Left ventricle myocardium inferior (tissue), 1 donor: ENCODE measurements at places on chromosomes 7 and 10.
A peak's percentile ranks its signal among the peaks of the same experiment; 100 is the strongest.

DNA sequence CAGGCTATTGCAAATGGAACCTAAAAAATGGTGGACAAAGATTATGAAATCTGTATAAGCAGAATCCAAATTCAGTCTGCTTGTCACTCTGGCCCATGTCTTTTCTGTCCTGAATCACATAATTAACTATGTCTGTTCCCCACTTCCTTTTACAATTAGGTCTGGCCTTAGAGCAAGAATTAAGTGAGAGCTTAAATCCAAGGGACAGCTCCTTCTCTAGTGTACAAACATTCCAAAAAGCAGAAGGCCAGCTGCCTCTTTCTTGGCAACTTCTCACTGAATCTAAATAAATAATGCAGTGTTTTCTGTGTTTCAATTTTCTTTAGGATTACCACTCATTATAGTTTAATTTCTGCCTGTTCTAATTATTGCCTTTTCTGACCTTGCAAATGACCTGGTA, 39.3 kb upstream of the NEBL start:
- no peaks in the 10 kb centered on the region for H3K4me1 ChIP-seq
- no peaks in the 10 kb centered on the region for H3K36me3 ChIP-seq
- DNase-seq, result no peak

GRCh38 chr10:62130948-62131347, 137.7 kb downstream of the RTKN2 start:
- H3K4me1 ChIP-seq, result peaks cover 10% of the 10 kb centered on the region
- DNase-seq, result no peak
- H3K27me3 ChIP-seq, result no peaks in the 10 kb centered on the region
- no peak overlapping the region for H3K4me3 ChIP-seq

- no peaks in the 10 kb centered on the region for H3K27me3 ChIP-seq
- H3K27ac ChIP-seq, result no peak overlapping the region
- H3K4me1 ChIP-seq, result peaks cover 10% of the 10 kb centered on the region
- no peak for DNase-seq
Measured at GRCh38 chr10:112973805-112974204, 23.8 kb downstream of the TCF7L2 start.

DNA sequence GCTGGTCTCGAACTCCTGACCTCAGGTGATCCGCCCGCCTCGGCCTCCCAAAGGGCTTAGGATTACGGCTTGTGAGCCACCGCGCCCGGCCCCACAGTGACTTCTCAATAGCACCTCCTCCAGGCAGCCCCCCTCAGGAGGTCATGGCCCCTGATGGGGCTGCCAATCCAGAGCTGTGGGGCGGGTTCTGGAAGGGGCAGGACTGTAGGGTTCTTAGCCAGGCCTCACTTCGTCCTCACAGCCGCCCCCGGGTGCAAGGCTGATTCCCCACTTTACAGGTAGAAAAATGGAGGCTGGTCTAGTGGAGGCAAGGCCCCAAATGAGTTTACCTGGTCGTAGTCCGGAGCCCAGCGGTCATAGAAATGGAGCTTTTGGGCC, 638 bp downstream of the METTL27 start:
- no peak for DNase-seq
- no peaks in the 10 kb centered on the region for H3K36me3 ChIP-seq
- no peak overlapping the region for H3K27ac ChIP-seq
- H3K4me3 ChIP-seq, result peak overlapping the region; percentile 73
- peaks cover 12% of the 10 kb centered on the region for H3K4me1 ChIP-seq

- H3K36me3 ChIP-seq, result no peaks in the 10 kb centered on the region
- no peak overlapping the region for H3K4me3 ChIP-seq
- H3K4me1 ChIP-seq, result no peaks in the 10 kb centered on the region
- no peak for DNase-seq
Measured at GRCh38 chr7:34133356-34133982, 228.1 kb downstream of the BMPER start.

- peak overlapping the region; percentile 58 for H3K27ac ChIP-seq
- H3K36me3 ChIP-seq, result peaks cover 9% of the 10 kb centered on the region
- DNase-seq, result no peak
- H3K4me1 ChIP-seq, result peaks cover 41% of the 10 kb centered on the region
Measured at GRCh38 chr7:28726555-28726954, 231.6 kb downstream of the TRIL start.

DNA sequence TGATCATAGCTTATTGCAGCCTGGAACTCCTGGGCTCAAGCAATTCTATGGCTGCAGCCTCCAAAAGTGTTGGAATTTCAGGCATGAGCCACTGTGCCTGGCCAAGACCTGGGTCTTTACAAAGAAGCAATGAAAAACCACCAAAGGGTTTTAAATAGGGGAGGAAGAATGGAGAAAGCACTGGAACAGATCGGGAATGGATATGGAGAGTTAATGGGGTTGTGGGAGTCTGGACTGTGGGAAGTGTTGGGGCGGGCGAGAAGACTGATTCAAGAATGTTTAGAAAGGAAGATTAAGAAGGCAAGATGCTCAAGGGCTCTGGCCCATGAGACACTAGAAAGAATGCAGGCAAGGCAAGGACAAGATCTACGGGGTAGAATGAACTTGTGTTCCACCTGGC, 98.5 kb downstream of the CARD11 start:
- no peaks in the 10 kb centered on the region for H3K36me3 ChIP-seq
- no peaks in the 10 kb centered on the region for H3K4me1 ChIP-seq
- DNase-seq, result no peak
- H3K27ac ChIP-seq, result no peak overlapping the region
- H3K4me3 ChIP-seq, result no peak overlapping the region

- H3K27ac ChIP-seq, result no peak overlapping the region
- DNase-seq, result no peak
- no peaks in the 10 kb centered on the region for H3K27me3 ChIP-seq
- H3K4me3 ChIP-seq, result no peak overlapping the region
Measured at GRCh38 chr10:21297603-21298383, 227.7 kb downstream of the SKIDA1 start.

DNA sequence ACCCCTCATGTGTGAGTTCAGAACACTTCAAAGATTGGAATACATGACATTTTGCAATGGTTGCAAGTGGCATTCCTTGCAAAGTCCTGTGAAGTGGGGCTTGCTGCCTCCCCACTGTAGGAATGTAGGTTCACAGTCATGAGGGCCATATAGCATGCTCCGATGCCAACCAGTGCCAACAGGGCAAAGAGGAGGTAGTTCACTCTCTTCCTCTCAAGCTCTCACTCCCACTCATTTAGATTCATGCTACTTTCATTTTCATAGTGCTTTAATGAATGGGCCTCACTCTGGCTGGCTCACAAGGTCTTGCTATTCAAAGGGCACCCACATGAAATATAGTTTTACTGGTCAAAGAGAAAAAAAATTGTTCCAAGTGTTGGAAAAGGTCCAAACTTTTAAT, 169.9 kb upstream of the AOAH start:
- no peak overlapping the region for H3K27ac ChIP-seq
- H3K4me3 ChIP-seq, result no peak overlapping the region
- peaks cover 8% of the 10 kb centered on the region for H3K4me1 ChIP-seq
- H3K27me3 ChIP-seq, result no peaks in the 10 kb centered on the region
- H3K36me3 ChIP-seq, result peaks cover 16% of the 10 kb centered on the region

DNA sequence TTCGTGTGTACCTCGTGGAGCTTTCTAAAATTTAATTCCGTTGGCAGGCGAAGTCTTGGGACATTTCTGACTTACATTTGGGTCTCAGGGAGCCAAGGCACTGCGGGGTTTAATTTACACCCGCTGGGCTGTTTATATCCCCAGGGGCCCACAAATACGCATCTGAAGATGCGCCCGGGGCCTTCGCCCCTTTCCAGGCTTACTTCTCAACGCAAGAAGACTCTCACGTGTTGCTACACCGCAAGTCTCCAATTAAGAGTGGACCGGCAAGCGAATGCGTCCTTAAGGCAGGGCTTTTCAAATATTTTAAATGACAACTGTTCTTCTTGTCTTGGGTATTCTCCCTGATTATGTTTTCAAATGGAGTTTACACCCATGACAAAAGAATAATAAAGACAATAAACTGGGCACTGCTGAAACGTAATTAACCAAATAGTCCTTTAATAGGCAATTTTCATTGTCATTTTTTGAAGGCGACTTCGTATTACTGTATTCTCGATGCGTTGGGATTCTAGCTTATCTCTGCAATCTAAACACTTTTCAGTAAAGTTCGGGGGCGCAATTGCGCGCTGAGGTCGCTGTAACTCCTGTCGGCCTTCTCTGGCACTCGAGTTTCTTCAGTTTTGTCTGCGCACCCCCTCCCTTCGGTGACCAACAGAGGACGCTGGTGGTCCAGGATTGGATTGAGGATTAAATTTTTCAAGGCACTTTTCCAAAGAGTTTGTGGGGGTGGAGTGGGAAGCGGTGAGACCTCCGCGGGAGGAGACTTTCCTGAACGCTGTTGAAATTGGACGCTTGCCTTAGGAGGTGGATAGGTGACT, 837 bp upstream of the IGFBP3 start:
- H3K27me3 ChIP-seq, result peaks cover 10% of the 10 kb centered on the region
- DNase-seq, result peak; percentile 66
- peak overlapping the region; percentile 75 for H3K4me3 ChIP-seq
- H3K36me3 ChIP-seq, result peaks cover 2% of the 10 kb centered on the region
- H3K27ac ChIP-seq, result peak overlapping the region; percentile 73
- peaks cover 56% of the 10 kb centered on the region for H3K4me1 ChIP-seq

DNA sequence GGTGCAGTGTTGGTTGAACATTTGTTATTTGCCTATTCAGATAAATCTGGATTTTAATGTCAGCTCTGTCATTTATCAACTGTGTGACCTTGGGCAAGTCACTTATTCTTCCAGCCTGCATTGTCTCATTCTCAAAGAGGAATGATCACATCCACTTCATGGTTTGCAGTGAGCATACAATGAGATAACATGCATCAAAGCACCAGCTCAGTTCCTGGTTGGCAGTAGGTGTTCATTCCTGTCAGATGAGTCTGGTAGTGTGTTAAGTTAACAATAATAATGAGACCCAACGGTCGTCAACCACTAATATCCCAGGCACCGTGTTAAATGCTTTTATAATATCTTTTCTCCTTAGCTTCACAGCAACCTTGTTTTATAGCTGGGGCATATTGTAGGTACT, 137.3 kb downstream of the SORCS3 start:
- peaks cover 31% of the 10 kb centered on the region for H3K27me3 ChIP-seq
- H3K27ac ChIP-seq, result no peak overlapping the region
- no peak overlapping the region for H3K4me3 ChIP-seq
- no peaks in the 10 kb centered on the region for H3K36me3 ChIP-seq

- no peak overlapping the region for H3K27ac ChIP-seq
- no peaks in the 10 kb centered on the region for H3K27me3 ChIP-seq
- H3K36me3 ChIP-seq, result no peaks in the 10 kb centered on the region
- H3K4me1 ChIP-seq, result no peaks in the 10 kb centered on the region
Measured at GRCh38 chr7:23981314-23981713, 271.3 kb downstream of the STK31 start.

GRCh38 chr10:128522551-128523308, 396.5 kb upstream of the MKI67 start:
- no peaks in the 10 kb centered on the region for H3K36me3 ChIP-seq
- no peak overlapping the region for H3K4me3 ChIP-seq
- H3K27ac ChIP-seq, result no peak overlapping the region
- DNase-seq, result no peak
- H3K27me3 ChIP-seq, result peaks cover 78% of the 10 kb centered on the region
- H3K4me1 ChIP-seq, result no peaks in the 10 kb centered on the region

DNA sequence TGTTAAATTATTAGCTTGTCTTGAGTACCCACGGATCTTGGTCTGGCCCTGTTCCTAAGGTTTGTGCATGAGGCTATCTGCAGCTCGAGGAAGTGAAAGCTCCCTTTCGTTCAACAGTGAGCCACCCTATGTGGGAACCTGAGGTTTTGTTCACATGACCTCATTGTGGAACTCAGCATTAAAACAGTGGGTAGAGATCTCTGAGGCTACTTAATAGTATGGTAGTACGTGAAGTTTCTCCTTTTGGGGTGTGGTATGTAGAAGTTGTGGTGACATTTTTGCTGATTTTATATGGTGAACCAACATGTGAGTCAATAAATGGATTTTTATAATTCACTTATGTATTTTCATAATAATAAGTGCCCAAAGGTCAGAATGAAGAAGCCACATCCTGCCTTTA, 252.7 kb upstream of the FERD3L start:
- H3K36me3 ChIP-seq, result no peaks in the 10 kb centered on the region
- no peaks in the 10 kb centered on the region for H3K4me1 ChIP-seq
- H3K27me3 ChIP-seq, result no peaks in the 10 kb centered on the region

DNA sequence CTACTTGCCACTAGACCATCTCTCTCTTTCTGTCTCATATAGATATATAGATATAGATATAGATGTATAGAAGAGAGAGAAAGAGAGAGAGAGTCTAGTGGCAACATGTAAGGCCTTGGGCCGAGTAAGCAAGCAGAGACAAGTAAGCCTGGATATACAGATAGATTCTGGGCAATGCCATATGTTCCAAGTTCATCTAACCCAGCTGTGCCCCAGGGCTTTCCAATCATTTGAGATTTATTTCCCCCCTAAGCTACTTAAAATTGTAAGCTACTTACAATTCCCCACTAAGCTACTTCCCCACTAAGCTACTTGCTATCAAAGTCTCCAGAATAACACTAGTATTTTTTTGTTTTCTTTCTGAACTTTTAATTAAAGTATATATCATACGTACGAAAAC, 1094.1 kb downstream of the DNAJB9 start:
- no peaks in the 10 kb centered on the region for H3K36me3 ChIP-seq
- no peak overlapping the region for H3K27ac ChIP-seq
- H3K4me1 ChIP-seq, result no peaks in the 10 kb centered on the region
- H3K27me3 ChIP-seq, result no peaks in the 10 kb centered on the region
- H3K4me3 ChIP-seq, result no peak overlapping the region
- no peak for DNase-seq

- no peak overlapping the region for H3K27ac ChIP-seq
- no peak overlapping the region for H3K4me3 ChIP-seq
- H3K27me3 ChIP-seq, result no peaks in the 10 kb centered on the region
- peak; percentile 47 for DNase-seq
- H3K4me1 ChIP-seq, result peaks cover 26% of the 10 kb centered on the region
Measured at GRCh38 chr7:43764039-43764761, 5.7 kb downstream of the BLVRA start.

GRCh38 chr7:10821156-10821555, 152.5 kb upstream of the PHF14 start:
- DNase-seq, result no peak
- H3K4me1 ChIP-seq, result no peaks in the 10 kb centered on the region
- no peak overlapping the region for H3K27ac ChIP-seq
- no peak overlapping the region for H3K4me3 ChIP-seq

DNA sequence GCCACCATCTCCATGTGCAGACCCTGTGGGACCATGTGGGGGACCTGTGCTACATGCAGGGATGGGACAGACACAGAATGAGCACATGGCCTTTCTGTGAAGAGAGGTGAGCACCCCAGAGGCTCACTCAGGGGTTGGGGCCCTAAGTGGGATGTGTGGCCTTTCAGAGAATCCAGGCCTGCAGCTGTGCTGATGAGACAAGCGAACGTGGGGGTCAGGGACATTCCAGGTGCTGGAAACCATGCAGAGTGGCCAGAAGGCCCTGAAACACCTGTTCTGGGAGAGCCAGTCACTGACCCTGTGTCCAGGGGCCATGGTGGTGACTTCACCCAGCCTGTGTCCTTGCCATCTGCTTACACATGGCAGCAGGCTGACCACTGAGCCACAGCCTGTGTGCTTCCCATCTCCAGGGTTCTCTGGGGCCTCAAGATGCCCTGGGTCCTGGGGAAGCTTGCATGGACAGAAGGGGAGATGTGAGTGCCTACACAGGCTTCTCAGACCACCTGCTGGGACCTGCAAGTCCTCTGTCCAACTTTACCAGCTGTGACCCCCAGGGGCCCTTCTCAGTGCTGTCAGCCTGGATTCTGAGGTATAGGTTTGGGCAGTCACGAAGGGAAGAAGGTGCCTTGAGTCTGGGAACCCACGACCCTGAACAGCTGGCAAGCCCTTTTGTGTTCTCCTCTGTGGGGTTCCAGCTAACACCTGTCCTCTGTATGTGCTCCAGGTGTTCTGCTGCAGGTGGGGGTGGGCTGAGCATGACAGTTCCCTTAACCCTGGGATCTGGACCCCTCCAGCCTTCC, 17.6 kb downstream of the RAMP3 start:
- no peaks in the 10 kb centered on the region for H3K36me3 ChIP-seq
- H3K27me3 ChIP-seq, result no peaks in the 10 kb centered on the region
- H3K27ac ChIP-seq, result no peak overlapping the region
